ENCODE measurements at places on chromosomes 3 and 15.

GRCh38 chr3:14847613-14848541, 29.1 kb downstream of the FGD5 start:
- no peak for DNase-seq

GRCh38 chr15:49270541-49271421, 100.7 kb downstream of the GALK2 start:
- no peak for DNase-seq

GRCh38 chr3:116114586-116114985, 330.7 kb downstream of the LSAMP start:
- DNase-seq = no peak

- peak; percentile 64 for DNase-seq
Observed at GRCh38 chr3:46909535-46910161, 32.1 kb downstream of the PTH1R start.

DNA sequence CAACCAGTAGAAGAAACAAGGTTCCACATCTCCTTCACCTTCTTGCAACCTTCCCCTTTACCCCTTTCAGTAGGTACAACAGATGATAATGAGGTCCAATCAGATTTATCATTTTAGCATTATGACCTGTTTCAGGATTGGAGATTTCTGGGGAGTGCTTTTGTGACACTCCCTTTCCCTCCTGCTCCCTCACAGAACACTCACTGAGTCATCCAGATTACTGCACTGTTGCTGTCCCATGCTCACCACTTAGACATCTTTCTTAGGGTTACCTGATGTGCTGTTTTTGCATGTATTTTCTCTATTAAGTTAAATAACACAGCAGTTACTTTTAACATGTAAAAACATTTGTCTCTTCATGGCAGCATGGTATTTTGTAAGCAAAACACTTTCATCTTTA, 118.5 kb downstream of the MFSD1 start:
- no peak for DNase-seq
